ENCODE measurements at places on chromosomes 2 and 18.
A peak's percentile ranks its signal among the peaks of the same experiment; 100 is the strongest.

GRCh38 chr2:100289020-100289419 lies 33.3 kb downstream of the LONRF2 start:
- DNase-seq, result no peak

DNA sequence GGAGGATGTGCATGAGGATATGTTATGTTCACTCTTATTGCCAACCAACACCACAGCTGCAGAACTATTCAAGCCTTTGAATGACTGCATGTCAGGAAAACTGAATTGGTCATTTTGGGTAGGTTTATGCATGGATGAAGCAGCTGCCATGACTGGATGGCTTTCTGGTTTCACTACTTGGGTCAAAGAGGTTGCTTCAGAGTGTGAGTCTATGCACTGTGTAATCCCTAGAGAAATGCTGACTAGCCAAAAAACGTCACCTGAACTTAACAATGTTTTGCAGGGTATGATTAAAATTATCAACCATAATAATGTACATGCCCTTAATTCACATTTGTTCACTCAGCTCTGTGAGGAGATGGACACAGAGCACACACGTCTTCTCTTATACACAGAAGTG lies 206.7 kb upstream of the RBBP8 start:
- DNase-seq, result no peak

DNA sequence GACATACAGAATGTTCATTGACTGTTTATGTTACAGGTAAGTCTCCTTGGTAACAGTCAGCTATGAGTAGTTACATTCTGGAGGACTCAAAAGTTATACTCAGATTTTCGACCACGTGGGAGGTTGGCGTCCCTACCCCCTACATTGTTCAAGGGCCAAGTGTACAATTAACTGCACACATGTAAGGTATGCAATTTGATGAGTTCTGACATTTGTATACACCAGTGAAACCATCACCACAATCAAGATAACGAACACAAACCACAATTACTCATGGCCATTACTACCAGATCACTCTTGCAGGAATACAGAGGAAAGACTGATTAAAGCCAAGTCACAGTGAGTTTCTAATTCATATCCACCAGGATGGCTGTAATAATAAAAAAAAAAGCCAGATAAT lies 39.6 kb upstream of the LDLRAD4 start:
- no peak for DNase-seq

- no peak for DNase-seq
Observed at GRCh38 chr18:14085770-14086457, 46.3 kb downstream of the ZNF519 start.

DNA sequence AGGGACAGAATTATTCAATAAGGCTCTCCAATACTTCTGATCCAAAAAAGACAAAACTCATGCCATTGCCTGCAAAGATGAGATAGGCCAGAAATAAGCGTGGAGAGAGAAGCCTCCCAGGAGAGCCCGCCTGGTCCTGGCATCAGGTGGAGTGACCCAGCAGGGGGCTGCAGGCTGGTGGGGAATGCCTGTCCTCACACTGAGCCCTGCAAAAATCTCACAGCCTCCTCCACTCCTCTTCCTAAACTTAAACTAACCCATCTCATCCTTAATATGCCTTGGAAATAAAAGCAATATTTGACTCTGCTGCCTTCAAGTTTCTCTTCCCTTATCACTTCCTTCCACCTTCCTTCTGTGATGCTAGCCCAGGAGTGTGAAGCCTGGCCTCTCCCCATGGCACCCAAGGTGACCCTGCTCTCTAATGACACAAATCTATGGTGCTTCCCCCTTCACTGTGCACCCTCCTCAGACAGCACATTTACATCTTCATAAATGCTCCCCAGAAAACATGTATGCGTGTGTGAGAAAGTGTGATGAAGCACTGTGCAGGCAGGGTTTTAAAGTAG lies 218.4 kb downstream of the ANAPC1 start:
- DNase-seq, result no peak

GRCh38 chr2:133774654-133775015 lies 206.4 kb upstream of the NCKAP5 start:
- DNase-seq, result no peak

DNA sequence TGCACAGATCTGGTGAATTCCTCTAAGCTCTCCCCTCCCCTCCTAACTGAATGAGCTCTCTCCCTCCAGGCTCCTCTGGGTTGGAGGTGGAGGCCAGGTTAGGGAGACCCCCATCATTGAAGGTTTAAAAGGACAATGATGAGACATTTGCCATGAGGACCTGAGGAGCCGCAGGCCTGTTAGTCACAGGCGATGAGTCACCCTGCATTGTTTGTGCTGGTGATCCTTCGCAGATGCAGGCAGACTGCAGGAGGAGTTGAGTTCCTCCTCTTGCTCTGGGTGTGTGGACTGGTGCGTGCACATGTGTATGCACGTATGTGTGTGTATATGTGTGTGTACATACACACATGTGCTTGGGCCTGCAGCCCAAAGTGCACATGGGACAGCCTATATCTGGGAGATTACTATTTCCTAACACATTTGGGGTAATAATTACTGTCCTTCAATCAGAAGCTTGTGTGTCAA lies 42.0 kb downstream of the MCFD2 start:
- peak; percentile 73 for DNase-seq

DNA sequence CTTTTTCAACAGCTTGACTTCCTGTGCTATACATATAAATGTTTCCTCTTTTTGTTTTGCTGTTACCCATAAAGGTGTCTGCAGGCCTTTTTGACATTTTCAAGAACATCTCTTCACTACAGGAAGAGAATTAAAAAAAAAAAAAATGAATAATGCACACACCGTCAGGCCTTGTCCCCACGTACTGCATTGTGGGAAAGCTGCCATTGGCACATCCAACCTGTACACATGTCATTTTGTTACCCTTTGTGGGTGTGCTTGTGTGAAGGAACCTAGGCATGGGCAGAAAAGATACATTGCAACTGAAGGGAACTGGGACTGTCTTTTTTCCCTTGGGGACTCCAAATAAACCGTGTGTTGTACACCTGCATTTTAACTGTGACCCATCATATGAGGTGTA lies 16.8 kb upstream of the TMEM37 start:
- no peak for DNase-seq

Data from ELF-1 (cell line).